ENCODE measurements at places on chromosomes 5 and 9.

GRCh38 chr5:159833088-159833487 is 83.2 kb upstream of the ADRA1B start:
- no peak for DNase-seq

DNA sequence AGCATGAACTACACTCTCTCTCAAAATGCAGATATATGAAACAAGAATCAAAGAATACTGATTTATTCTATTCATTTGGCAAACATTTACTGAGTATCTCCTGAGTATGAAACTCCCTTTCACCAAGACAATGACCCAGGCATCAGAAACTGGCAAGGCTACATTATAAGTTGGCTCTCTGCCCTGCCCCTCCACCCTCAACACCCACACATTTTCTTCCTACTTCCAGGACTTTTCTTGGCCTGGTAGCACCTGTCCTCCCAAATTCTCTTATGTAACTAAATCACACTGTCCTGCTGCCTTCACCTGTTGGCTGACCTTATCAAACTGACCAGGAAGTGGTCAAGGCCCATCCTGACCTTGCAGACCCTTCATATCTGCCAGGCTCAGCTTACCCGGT is 3.5 kb downstream of the RASEF start:
- no peak for DNase-seq

- DNase-seq: no peak
Observed at GRCh38 chr5:166909926-166910325, 1381.5 kb upstream of the WWC1 start.

- no peak for DNase-seq
Observed at GRCh38 chr5:57650360-57651069, 167.9 kb upstream of the ACTBL2 start.

- no peak for DNase-seq
Observed at GRCh38 chr9:8261737-8262136, 462.2 kb upstream of the DMAC1 start.

- no peak for DNase-seq
Observed at GRCh38 chr5:95471942-95472341, 80.8 kb downstream of the FAM81B start.

GRCh38 chr9:75041041-75041440 is 12.9 kb upstream of the CARNMT1 start:
- no peak for DNase-seq

GRCh38 chr9:77601476-77602099 is 46.5 kb downstream of the GNA14 start:
- no peak for DNase-seq

DNA sequence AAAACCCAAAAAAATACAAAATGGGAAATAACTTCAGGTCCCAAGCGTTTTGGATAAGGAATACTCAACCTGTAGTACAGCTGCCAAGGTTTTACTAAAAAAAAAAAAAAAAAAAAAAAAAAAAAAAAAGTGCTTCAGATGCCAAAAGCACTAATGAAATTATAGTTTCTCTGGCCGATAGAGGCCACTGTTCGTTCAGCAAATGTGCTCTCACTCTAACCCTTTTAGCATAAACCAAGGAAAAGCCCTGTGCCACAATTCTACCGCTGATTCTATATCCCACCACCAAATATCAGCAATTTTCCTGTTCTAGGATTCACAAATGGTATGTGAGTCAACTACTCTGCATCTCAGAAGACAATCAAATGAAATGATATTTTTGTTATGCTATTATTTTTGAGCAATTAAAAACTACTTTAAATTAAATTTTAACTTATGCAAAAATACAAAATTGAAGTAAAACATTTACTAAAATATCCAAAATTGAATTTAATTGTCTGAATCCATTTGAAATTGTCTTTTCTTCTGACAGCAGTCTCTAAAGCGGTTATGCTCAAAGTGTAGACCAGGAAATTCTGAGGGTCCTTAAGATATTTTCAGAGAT is 79.8 kb downstream of the RICTOR start:
- peak; percentile 53 for DNase-seq

DNA sequence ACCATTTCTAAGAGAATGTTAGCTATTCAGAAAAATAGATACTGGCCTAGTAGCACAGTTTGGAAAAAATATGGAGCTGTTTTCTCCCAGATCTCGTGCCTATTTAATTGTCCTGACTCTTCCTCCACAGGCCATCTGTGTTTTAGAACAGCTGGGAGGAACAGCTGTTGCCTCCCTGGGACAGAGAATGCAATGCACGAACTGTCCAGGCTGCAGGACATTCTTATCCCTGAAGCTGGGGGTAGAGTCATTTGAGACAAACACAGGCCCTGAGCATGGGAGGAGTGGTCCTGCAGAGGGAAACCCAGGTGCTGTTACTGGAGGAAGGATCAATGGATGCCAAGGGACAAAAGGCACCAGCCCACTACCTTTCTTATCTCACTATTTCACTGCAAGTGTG is 20.9 kb upstream of the SPARC start:
- DNase-seq: no peak

DNA sequence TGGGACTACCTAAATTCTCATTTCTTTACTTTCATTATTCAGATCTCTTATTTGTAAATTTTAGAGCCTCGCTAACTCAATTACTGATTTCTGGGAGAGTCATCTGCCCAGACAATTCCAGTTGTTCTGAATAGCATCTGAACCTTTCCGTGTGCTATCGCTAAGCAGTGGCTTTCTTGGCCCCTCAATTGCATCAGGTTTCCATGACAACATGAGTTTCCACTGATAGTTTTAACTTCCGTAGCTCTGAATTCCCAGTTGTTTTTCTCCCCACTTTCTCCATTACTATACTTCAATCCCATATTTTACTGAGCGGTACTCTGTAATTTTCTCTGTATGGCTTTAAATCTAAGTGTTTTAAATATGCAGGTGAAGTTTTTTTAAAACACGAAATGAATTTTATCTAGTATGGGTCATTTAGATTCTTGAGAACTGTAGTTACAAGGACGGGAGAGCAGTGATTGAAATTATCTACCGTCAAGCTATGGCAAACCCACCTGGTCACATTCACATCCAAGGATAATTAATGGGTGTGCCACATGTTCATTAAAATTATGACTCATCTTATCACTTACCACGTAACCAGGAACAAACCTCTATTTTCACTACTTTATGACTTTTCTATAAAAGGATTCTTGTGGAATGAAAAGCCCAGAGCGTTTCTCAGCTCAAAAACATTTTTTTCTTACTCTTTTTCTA is 223.5 kb upstream of the PCSK5 start:
- peak; percentile 76 for DNase-seq

GRCh38 chr5:71937921-71938698 is 169.2 kb upstream of the MAP1B start:
- peak; percentile 55 for DNase-seq

DNA sequence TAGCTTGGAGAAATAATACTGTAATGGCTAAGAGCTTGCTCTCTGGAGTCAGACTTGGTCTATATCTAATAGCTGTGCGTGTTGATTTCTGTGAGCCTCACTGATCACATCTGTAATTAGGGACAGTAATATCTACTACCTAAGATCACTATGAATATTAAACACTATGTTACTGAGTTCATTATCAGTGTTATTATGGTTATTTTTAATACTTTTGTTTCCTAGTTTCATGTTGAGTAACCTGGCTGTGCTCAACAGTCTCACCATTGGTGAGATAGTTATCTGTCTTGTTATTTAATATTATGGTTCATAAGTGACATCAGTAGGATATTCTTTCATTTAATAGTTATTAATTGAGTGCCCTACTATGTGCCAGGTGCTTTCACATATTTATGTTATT is 22.4 kb upstream of the CAVIN4 start:
- no peak for DNase-seq

- DNase-seq: no peak
Observed at GRCh38 chr5:146039420-146039819, 66.0 kb downstream of the PLAC8L1 start.

DNA sequence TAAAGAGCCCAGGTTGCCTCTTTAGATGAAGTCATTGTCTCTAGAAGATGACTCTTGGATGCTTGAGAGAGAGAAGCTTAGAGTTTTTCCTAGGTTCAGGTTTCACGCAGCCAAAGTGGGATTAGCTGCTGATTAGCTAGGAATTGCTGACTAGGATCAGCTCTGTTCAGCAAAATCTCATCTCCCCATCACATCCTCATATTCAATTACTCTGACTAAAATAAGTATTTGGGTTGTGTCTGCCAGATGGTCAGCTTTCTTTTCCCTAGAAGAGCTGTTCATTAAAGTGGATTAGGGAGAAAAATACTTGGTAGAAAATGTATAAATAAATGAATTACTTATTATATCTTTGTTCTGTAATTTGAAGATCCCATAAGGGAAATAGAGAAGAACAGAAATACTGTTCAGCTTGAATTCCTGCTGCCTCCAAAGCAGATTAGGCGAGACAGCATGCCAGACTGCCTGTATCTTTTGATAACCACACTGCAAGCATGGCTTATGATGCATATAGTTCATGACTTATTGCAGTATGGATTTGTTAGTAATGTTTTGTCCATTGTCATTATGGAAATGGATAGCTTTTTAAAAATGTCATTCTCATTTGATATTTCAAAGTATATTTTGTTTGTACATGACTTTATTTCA is 184.8 kb upstream of the CD180 start:
- DNase-seq: no peak

DNA sequence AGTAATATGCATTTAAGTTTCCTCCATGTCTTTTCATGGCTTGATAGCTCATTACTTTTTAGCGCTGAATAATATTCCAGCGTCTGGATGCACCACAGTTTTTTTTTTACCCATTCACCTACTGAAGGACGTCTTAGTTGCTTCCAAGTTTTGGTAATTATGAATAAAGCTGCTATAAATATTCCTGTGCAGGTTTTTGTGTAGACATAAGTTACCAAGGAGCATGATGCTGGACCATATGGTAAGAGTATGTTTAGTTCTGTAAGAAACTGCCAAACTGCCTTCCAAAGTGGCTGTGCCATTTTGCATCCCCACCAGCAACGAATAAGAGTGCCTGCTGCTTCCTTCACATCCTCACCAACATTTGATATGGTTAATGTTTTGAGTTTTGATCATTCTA is 195.6 kb downstream of the PIK3R1 start:
- DNase-seq: peak; percentile 89

DNA sequence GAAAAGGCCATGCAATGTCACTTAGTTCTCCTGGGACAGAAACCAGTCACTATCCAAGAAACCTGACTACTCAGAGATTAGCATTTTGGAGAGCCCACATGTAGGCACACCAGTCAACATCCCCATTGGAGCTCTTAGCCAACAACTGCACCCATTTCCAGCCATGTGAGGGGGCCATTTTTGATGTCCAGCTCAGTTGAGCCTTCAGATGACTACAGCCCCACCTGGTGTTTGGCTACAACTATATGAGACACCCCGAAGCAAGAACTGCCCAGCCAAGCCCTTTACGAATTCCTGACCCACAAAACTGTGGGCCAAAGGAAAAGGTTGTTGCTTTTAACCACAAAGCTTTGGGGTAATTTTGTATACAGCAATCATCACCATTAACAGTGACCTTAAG is 300.1 kb downstream of the ASTN2 start:
- DNase-seq: no peak

- no peak for DNase-seq
Observed at GRCh38 chr9:18478501-18479361, 4.8 kb downstream of the ADAMTSL1 start.

DNA sequence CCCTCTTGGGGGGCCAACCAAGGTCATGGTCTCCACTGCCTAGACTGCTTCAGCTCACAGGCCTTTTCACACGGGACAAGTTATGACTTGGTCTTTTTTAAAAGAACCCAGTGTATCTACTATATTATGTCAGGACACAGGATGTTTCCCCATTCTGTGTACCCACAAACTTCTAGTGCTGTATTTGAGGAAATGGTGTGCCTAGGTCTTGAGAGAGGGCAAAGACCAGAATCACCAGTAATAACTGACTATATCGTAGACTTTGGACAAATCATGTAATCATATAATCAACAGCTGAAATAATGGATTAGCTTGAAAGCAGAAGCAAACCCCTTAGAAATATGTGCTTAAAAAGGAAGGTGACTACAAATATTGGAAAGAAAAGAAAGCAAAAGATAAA is 133.3 kb downstream of the ARL15 start:
- DNase-seq: no peak

DNA sequence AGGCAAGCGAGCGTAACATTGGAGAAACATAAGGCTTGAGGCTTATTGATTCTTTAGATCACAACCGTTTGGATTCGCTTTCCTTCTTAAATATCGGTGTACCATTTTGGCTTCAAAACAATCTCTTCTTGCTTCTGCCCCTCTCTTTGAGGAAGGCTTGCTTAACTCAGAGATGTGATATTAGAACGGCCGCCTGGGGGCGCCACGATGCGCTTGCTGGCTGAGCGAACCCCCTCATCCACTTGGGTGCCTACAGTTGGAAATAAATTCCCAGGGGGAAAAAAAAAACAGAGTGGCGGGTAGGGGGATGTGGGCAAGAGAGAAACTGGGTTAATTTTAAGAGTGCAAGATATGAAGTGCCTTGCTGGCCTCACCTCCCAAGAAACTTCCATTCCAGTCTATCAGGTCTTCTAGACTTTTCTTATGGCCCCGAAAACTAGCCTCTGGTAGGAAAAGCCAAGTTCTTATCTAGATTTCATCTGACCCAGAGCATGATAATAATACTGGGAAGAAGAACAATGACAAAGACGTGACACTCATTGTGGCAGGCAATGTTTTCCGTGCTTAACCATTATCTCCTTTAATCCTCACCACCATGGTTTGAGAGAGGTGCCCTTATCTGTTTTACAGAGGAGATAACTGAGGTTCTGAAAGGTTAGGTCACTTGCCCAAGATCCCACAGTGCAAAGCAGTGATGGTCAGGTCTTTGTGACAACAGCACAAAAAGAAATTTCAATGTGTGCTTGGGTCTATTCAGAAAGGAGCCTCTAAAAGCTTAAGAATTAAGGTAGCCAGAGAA is 115.8 kb downstream of the DPYSL3 start:
- DNase-seq: no peak

- no peak for DNase-seq
Observed at GRCh38 chr5:157269761-157270272, 3.9 kb downstream of the CYFIP2 start.

DNA sequence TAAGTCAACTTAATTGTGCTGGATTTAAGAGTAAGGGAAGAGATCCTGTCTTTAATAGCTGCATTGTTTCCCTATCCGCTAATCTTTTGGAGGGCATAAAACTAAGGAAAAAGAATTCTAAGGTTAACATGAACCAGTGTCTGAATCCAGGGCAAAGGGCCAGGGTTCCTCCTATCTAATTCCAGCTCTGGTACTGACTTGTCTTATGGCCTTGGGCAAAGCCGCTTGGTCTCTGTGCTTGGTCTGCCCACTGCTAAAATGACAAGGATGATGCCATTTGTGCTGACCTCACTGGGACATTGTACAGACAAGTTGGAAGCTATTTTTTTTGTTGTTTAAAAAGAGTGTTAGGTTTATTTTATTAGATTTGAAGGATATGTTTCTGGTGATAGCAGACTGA is 334.7 kb upstream of the PIK3R1 start:
- no peak for DNase-seq

DNA sequence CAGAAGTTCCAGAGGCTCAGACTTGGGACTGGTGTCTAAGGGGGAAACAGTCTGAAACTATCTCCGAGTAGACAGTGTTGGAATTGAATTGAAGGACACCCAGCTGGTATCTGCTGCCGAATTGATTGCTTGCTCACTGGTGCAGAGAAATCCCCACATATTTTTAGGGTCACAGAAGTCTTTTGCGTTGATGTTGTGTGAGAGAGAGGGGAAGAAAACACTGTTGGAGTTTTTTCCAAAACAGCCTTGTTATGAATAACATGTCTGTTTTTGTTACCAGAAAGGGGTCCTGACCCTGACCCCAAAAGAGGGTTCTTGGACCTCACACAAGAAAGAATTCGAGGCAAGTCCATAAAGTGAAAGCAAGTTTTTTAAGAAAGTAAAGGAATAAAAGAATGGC is 81.3 kb downstream of the ALDH7A1 start:
- no peak for DNase-seq

GRCh38 chr5:7515284-7515914 is 119.5 kb downstream of the ADCY2 start:
- no peak for DNase-seq

Measured in brain (organoid and tissue), 16 donors.